ENCODE measurements at places on chromosomes 7 and 10. TPM values are rescaled to one million over a fixed set of nuclear protein-coding genes. Genes with fewer than 3 reads are reported as not detected.
A peak's percentile ranks its signal among the peaks of the same experiment; 100 is the strongest.

The GPRIN2 gene
- total RNA-seq = 20.3 TPM

DNA sequence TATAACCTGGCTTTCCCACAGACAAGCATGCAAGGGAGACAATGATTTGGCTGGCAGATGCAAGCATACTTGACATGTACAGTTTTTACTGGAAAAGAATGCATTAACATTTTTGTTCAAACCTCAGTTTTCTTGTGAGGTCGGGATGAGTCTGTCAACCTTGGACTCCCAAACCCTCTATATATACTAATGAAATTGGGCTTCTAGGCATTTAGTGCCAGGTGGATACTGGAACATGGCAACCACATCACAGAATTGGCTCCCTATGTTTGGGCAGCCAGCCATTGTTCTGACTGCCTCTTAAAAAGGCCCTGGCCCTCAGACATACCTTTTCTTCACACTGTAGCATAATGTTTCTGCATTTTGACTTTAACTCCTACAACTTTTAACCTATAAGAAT is 39.1 kb downstream of the CDK6 start:
- no peak for DNase-seq

DNA sequence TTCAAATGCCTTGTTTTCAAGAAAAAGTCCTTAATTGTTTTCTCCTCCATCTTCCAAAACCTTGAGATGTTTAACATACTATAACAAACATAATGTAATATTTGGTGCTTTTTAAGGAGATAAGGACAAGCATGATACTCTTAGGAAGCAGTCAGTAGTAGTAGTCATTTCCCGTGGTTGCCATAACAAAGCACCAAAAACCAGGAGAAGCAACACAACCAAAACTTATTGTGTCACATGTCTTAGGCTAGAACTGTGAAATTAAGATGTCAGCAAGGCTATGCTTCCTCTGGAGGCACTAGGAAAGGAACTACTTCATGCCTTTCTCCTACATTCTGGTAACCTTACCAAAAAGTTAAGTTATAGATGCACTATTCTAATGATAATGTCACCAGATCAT is 106.8 kb downstream of the MBL2 start:
- DNase-seq = no peak

- no peak for DNase-seq
These were observed 68.2 kb downstream of the SLC13A1 start for GRCh38 chr7:123131556-123131955.

- DNase-seq = no peak
These were observed 38.0 kb upstream of the SLC25A13 start for GRCh38 chr7:96359876-96360275.

GRCh38 chr10:110977662-110978061 is 58.3 kb downstream of the SHOC2 start:
- no peak for DNase-seq

GRCh38 chr10:43202657-43203447 is 64.0 kb downstream of the RASGEF1A start:
- DNase-seq = peak; percentile 21

GRCh38 chr7:25583621-25584020 is 355.3 kb upstream of the NPVF start:
- no peak for DNase-seq

DNA sequence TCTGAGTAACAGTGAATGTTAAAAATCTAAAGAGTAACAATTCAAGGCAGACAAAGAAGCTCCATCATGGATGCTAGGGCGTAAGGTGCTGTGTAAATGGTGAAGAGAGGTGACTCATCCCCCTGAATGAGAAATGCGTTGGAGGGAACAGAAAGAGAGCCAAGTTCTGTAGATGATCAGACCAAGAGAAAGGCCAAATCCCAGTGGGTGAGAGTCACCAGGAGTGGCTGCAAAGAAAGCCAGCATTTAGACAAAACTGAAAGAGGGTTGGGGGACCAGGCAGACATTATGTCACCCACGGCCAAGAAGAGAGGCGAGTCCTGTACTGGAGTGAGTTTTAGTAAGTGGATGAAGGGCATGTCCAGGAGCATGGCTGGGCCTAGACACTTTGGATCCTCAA is 153.1 kb downstream of the TRIL start:
- DNase-seq = no peak

The LARP4B gene
- total RNA-seq = 90.2 TPM

All from mesothelial cell of epicardium (in vitro differentiated cells).